NCI-H446 treated with DMSO at 0.1 percent for 48 hours (cell line): ENCODE measurements at places on chromosomes 5 and 9.

GRCh38 chr5:79517601-79518000 lies 3.7 kb upstream of the HOMER1 start:
- DNase-seq = no peak

DNA sequence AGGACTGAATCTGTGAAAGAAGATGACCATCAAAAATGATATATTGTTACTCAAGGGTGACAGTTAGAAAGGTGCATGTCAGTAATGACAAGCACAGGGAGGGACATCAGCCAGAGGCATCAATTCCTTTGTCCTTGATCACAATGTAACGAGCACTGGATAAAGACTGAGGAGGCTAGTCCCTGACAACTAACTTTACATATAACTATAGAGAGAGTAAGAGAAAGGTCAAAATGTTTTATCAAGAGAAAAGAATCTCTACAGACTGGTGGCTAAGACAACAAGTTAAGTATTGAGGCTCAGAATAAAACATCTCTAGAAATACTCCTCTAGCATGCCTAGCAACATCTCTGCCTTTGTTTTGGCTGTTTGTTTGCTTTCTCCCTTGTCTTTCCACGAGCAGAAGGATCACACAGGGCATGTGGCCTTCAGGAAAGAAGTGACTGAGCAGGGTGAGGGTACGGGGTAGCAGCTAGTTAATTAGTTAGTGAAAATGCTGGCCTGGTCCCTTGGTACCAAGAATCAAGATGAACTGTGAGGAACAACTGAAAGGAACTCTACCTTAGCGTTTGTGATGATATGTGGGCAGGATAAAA lies 724.1 kb upstream of the MEF2C start:
- no peak for DNase-seq

DNA sequence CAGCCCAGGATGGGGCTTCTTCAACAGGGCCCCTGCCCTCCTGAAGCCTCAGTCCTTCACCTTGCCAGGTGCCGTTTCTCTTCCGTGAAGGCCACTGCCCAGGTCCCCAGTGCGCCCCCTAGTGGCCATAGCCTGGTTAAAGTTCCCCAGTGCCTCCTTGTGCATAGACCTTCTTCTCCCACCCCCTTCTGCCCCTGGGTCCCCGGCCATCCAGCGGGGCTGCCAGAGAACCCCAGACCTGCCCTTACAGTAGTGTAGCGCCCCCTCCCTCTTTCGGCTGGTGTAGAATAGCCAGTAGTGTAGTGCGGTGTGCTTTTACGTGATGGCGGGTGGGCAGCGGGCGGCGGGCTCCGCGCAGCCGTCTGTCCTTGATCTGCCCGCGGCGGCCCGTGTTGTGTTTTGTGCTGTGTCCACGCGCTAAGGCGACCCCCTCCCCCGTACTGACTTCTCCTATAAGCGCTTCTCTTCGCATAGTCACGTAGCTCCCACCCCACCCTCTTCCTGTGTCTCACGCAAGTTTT lies 23.6 kb downstream of the PCDHGC5 start:
- no peak for DNase-seq

GRCh38 chr9:38671748-38672147 lies 48.2 kb downstream of the FAM240B start:
- no peak for DNase-seq

- DNase-seq = no peak
These were observed 778 bp downstream of the FRRS1L start for GRCh38 chr9:109166171-109166770.

- no peak for DNase-seq
These were observed 116.7 kb downstream of the MED10 start for GRCh38 chr5:6261668-6262067.

DNA sequence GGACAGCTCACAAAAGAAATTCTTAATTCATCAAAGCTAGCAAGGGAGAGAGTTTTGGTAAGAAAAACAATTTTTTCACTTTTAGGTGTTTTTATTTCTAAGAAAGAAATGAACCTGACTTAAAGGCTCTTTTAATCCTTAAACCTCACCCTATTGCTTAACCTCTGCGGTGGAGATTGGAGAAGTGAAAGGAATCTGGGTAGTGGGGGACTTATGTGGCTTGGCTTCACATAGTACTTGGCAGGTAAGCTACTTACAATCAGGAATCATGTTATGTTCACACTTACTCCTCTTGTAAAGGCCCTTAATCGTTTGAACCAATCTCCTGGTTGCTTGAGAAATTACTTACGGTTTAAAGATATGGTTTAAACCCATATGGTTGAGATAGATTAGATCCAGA lies 104.8 kb downstream of the ISOC1 start:
- DNase-seq = no peak

DNA sequence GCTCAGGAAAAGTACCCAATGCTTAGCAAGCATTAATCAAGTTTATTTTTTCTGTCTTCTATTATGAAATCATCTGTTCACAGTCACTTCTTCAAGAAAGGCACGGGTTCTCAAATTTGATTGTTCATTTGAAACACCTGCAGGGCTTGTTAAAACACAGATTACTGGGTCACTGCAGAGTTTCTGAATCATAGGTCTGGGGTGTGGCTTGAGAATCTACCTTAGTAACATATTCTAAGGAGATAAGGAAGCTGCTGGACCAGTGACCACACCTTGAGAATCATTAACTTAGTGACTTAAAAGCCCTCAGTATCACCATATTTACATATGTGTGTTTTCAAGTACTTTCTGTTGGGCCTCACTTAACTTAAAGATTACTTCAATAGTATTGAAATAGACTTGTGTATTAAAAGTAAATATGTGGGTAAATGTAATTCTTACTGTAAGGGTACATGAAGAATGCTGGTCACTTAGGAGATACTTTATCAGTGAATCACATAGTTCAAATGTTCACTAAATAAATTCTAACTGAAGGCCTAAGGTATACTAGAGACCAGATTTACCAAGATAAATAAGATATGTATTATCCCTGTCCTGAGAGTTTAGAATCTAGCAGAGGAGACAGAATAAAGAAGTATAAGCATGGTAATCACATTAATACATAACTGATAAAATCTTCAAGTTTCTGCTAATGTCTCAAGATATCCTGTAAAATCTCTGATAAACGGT lies 1342.1 kb upstream of the C9orf72 start:
- no peak for DNase-seq

GRCh38 chr9:967436-967835 lies 9.0 kb upstream of the DMRT3 start:
- no peak for DNase-seq

DNA sequence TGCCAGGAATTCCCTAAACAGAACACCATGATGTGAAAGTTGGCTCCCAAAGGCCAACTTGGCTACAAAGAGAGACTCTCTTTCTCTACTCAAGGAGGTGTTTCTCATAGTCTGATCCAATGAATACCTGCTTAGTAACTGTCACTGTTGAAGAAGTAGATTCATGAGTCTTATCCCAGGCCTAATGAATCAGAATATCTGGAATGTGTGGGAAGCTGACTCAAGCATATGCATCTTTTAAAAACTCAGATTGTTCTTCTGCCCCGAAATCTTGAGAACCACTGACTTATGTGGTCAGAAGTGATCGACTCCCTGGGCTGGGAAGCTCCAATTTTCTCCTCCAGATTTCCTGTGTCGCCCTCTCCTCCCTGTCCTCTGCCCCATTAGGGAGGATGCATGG lies 345.6 kb downstream of the PLK2 start:
- no peak for DNase-seq

- no peak for DNase-seq
These were observed 182.2 kb downstream of the MCTP1 start for GRCh38 chr5:95102687-95103086.

GRCh38 chr5:174082286-174082685 lies 36.8 kb downstream of the NSG2 start:
- DNase-seq = no peak

GRCh38 chr9:4973246-4973645 lies 11.8 kb upstream of the JAK2 start:
- DNase-seq = no peak

DNA sequence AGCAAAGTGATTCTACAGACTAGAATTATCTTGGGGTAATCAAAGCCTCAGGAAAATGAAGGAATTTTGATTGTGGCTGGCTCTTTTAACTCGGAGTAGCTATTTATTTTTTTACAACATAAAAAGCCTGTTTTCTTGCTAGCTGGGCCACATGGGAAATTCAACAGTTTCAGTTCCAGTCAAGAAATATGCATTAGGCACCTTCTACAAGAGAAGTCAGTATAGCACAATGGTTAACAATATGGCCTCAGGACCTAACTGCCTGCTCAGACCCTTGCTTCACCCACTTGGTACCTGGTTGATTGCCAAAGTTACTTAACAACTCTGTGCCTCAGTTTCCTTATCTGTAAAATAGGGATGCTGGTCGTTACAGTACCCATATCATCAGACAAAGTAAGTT lies 586.2 kb downstream of the ZNF608 start:
- no peak for DNase-seq

DNA sequence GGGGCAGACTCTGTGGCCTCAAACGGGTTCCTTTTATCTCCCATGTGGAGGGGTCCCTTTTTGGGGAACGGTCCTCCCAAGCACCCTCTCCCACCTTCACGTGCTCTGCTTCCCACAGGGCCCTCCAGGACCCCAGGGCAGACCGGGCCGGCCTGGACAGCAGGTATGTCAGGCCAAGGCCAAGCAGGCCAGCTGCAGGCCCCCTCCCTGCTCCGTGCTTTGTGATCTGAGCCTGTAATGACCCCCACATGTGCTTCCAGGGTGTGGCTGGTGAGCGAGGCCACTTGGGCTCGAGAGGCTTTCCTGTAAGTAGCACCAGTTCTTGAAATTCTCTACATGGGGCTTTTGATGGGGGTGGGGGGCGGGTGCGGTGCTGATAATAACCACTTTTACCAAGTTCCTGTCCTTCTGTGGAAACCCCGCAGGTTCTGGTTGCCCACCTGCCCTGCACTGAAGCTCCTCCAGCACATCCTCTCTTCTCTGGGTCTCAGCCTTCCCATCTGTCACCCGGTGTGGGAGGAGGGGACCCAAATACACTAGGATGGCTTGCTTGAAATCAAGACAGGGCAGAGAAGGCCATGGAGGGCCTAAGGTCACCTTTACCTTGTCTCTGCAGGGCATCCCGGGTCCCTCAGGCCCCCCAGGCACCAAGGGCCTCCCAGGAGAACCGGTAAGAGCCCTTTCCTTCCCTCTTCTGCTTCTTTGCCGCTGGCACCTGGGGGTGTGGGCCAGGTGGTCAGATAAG lies 57.9 kb upstream of the ORM1 start:
- DNase-seq = no peak

DNA sequence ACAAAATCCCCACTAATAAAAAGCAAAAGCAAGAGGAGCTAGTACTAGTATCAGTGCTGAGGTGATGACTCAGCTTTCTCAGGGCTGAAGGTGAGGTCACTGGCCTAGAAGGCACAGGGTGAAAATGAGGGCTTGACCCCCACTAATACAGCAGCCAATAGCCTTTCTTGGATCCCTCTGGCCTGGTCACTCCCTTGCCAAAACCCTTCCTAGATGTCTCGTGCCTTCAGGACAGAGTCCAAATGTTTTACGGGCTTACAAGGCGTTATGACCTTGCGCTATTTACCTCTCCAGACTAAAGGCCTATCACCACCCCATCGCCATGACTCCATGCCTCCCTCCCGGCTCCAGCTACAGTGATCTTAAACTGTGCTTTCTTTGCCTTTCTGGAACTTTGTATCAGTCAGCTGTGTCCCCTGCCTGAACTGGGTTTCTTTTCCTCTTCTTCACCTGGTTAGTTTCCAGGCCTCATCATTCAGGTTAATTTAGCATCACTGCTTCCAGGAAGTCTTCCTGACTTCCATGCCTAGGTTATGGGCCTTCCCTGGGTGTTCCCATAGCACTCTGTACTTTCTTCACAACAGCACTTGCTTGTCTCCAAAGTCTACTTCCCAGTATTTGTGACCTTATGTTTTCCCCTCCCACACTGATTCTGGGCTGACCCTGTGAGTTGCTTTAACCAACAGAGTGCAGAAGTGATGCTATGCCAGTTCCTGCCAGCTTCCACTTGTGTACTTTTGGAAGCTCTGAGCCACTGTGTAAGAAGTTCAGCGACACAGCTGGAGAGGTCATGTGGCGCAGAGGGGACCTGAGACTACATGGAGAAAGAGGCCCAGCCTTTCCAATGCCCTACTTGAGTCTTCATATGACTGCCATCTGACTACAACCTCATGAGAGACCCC lies 4.2 kb upstream of the DELE1 start:
- DNase-seq = no peak

- no peak for DNase-seq
These were observed 659.8 kb upstream of the KLF4 start for GRCh38 chr9:108149326-108149725.

DNA sequence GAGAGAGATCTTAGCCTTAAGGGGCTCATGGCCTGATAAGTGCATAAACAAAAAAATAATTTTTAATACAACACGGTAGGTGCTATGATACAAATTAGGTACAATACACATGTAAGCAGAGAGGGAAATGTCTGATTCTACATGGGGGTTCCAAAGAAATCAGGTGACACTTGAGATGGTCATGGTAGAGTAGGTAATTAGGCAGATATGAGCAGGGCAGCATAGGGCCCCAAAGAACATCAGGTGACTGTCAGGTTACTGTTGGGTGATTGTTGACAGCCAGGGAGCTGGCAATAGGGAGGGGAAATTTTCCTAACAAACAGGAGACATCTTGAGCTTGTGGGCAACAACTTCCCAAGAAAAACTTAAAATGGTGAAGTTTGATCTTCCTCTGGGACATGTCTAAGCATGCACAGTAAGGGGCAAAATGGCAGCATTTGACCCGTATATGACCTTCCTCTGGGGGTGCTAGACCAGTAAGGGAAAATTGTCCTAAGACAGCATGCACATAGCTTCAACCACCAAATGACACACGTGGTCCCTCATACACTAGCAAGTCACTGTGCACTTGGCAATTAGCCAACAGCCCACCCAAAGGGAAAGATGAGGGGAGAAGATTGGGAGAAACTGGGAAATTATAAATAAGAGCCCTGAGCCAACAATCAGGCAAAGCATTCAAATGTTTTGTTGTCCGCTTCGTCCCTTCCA lies 37.3 kb upstream of the TENT4A start:
- DNase-seq = no peak

- no peak for DNase-seq
These were observed 1046.5 kb upstream of the ARRDC3 start for GRCh38 chr5:92429646-92430045.

DNA sequence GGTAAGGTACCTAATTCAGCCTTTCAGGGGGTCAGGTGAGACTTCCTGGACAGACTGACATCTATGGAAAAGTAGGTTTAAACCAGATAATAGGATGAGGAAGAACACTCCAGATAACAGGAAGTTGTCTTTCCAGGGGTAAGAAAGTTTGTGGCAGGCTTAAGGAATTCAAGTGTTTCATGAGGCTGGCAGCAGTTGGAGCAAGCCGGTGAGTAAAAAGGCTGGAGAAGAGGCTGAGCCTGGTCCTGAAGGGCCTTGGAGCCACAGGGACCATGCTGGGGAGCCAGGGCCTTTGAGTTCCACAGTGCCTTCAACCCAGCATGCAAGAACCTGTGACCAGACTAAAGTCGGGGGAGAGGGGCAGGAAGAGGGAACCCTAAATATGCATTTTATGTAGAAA lies 353.4 kb downstream of the SPOCK1 start:
- DNase-seq = no peak
